ENCODE measurements at places on chromosomes 7 and 10.

DNA sequence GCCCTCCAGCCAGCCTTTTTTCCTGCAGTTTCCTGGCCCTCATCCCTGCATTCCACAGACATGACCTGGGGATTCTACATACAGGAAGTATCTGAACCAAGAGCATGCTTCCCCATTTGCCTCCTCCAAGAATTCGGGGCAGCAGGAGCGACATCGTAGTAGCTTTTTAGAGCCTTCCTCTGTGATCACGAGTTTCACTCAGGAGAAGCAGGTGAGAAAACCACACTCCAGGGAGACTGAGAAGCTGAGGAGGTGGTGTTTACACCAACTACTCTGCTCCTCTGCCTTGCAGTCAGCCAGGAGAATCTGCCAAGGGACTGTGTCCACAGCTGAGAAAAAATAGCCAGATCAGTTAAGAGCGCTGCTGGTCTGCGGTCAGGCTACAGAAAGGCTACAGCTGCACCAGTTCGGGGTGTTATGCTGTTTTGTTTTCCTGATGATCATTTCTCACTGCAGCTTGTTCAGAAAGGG lies 54.1 kb downstream of the HSPA12A start:
- no peak for DNase-seq

- no peak for DNase-seq
Measured at GRCh38 chr7:11655642-11656041, 176.4 kb downstream of the THSD7A start.

DNA sequence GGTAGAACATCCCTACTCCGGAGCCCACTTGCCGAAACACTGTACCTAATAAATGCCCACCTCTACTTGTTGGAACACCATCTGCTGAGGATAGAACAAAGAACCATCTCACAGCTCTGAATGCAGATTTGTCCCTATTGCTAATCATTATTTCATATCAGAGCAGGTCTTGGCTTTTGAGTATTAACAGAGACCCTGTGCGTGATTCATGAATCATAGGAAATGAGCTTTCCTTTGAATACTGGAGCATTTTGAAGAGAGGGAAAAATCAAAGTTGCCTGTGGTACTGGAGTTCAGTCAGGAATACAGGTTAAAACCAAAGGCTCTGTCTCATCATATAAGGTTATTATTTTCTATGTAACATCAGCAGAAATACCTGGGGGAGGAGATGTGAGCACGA lies 1132.3 kb downstream of the XPNPEP1 start:
- no peak for DNase-seq

DNA sequence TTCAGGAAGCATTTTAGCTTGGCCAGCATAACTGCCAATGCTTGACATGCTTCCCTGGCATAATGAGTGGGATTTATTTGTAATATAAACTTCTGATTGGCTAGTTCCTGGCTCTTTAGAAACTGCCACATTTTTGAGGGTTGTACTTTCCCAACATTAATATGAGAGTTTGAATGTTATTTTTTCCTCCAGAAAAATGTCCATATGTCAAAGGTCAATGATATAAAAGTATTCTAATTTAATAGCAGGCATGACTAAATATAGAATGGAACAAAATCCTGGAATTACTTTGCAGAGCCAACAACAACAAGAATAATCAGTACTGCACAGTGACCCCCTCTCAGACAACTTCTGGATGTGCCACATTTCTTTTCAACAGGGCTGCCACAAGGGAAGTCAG lies 352.6 kb downstream of the PRPF18 start:
- DNase-seq, result no peak

GRCh38 chr7:155669717-155670505 lies 25.4 kb downstream of the RBM33 start:
- no peak for DNase-seq

DNA sequence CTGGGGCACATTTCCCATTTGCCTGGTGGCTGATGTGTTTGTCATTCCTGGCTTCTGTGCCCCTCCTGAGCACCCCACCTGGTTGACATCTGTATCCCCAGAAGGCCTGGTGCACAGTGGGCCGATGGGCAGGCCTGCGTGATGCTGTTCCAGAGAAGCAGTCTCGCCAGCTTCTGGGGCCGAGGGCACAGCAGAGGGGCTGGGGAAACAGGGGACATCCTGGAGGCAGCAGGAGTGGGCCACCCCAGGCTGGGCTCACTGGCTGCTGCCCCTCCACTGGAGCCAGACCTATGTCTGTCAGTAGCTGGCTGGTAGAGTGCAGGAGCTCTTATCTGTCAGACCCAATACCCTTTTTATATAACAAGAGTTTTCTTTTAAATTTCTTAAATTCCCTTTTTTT lies 896 bp upstream of the MYL7 start:
- no peak for DNase-seq

DNA sequence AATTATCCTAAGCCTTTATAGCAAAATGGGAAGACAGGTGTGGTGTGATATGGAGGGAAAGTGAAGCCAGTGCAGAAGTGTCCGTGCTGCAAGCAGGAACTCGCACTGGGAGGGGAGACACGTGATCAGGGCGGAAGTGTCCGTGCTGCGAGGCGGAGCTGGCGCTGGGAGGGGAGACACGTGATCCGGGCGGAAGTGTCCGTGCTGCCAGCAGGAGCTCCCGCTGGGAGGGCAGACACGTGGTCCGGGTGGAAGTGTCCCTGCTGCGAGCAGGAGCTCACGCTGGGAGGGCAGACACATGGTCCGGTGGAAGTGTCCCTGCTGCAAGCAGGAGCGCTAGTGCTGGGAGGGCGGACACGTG lies 40.5 kb upstream of the PRKAR1B start:
- DNase-seq, result no peak

- no peak for DNase-seq
Measured at GRCh38 chr10:70112071-70112470, 20.6 kb downstream of the AIFM2 start.

GRCh38 chr7:29891766-29892165 lies 85.5 kb downstream of the WIPF3 start:
- no peak for DNase-seq

DNA sequence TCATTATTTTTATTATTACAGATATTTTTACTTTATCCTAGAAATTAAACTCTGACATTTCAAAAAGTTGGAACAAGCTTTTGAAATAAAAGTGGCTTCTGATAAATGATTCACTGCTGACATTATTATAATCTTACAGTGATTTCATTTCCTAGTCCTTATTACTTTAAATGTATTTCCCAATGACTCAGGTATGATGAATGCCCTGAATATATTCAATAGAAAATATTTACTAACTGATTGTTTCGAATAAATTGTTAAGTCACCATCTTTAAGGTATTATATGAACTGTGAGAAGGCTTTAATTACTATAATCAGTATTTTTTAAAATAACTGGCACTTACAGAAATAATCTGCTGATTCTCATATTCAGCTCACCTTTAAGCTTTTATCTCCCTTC lies 21.6 kb downstream of the DKK1 start:
- no peak for DNase-seq

DNA sequence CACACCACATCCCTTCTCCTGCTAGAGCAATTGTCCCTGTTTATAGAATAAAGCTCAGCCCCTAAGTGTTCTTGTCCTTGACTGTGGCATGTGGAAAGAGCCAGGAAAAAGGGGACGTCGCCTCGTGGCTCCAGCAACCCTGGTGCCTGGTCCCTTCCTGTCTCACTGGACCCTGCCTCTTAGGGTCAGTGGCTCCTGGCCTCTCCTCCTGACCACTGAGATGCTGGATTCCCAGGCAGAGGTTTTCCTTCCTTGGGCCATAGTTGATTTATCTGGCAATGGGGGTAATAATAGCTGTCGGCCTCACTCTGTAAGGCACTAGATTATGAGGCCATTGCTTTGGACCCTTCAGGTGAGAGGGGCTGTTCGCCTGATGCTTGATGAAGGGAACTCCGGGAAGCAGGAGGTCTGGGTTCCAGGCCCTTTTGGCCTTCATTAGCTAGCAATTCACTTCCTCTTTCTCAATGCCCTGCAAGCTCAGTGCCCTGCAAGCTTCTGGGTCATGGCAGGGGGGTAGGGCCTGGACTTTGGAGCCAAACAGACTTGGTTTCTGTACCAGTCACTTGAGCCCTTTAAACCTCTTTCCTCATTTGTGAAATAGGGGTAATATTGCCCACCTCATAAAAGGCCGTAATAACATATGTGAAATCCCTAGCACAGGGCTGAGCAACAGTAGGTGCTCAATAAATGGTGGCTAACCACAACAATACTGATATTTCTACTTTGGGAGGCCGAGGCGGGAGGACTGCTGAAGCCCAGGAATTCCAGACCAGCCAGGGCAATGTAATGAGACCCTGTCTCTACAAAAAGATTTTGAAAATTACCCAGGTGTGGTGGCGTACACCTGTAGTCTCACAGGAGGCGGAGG lies 1.1 kb downstream of the ASL start:
- no peak for DNase-seq

GRCh38 chr10:31143331-31143935 lies 111.8 kb upstream of the ZNF438 start:
- peak; percentile 63 for DNase-seq

GRCh38 chr7:133303372-133303771 lies 50.5 kb downstream of the EXOC4 start:
- DNase-seq, result no peak

DNA sequence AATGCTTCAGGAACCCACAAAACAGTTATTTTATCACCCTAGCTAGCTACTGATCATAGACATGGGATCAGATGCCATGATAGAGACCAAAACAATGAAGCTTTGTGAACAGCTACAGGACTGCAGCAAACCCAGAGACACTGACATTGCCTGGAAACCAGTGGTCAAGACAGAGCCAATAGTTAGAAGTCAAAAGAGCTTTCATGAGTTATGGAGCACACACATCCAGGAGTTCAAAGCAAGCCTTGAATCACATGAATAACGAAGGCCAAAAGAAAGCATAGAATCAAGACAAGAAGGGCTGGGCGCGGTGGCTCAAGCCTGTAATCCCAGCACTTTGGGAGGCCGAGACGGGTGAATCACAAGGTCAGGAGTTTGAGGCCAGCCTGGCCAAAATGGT lies 34.5 kb upstream of the GSAP start:
- DNase-seq, result no peak
